Omental fat pad (tissue), 4 donors: ENCODE measurements at places on chromosomes 7 and 10.

DNA sequence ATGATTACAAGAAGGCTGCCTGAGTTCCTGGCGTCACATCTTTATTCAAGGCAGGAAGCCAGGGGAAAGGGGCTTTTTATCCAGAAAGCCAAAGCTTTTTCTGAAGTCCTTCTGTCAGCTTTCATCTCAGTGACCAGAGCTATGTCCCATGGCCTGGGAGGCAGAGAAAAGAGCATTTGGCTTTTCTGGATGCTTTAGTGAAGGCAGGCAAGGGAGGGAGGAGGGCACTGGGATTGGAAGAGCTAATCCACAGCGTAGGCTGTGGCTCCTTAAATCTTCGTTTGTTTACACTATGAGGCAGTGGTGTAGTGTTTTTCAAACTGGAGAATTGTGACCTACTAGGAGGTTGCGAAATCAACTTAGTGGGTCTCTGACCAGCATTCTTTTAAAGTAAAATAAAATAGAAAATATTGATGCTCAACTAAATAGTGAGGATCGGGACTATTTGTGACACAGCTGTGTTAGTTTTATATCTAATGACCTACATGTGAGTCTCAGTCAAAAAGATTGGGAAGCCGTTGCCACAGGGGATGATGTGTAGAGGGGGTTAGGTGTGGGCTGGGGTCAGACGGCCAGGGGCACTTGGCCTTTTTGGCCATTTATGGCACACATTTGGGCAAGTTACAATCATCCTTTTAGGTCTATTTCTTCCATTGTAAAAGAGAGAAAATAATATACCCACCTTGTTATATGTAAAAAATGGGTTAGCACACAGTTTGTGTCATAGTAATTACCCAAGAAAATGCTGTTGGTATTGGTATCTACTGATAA, 14.1 kb downstream of the CRYGN start:
- no peak for DNase-seq

GRCh38 chr10:130762491-130762890, 549.0 kb downstream of the TCERG1L start:
- DNase-seq, result no peak

- DNase-seq, result no peak
Measured at GRCh38 chr7:45585628-45586027, 11.5 kb downstream of the ADCY1 start.

DNA sequence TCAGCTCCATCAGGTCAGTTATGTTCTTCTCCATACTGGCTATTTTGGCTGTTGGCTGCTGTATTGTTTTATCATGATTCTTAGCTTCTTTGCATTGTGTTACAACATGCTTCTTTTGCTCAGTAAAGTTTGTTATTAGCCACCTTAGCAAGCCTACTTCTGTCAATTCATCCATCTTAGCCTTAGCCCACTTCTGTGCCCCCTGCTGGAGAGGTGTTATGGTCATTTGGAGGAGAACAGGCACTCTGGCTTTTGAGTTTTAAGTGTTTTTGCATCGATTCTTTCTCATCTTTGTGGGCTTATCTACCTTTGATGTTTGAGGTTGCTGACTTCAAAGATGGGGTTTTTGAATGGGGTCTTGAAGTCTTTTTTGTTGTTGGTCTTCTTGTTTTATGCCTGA, 204.6 kb upstream of the FOXP2 start:
- no peak for DNase-seq

GRCh38 chr7:144024213-144024612, 24.1 kb downstream of the OR6B1 start:
- no peak for DNase-seq

GRCh38 chr7:114941692-114942091, 19.8 kb downstream of the MDFIC start:
- DNase-seq, result no peak

GRCh38 chr10:84356928-84357327, 28.5 kb downstream of the CCSER2 start:
- no peak for DNase-seq

DNA sequence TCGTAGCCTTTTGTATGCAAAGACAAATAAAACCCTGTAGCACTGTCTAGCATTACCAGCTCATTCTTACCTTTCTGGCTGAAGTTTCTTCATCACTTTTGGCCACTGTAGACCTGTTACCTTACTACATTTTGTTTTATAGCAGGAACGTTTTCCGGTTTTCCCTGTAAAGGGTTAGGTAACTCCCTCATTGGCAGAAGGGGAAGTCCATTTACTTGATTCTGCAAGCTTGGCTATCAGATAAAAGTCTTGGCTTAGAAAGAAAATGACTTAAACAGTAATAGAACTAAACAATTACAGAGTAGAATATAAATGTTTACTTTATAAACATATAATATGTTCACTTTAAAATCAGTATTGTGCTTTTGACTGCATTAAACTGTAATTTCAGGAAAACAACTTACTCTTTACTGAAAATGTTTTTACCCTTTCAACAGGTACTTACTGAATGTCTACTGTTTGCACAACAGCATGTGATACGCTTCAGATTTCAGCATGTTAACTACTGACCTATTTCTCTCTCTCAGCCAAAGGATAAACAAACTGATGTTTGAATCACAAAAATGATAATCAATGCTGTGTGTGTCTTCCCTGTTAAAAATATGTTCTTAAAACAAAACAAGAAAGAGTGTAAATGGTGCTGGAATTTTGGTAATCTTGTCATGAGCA, 67.1 kb downstream of the OTUD1 start:
- no peak for DNase-seq

DNA sequence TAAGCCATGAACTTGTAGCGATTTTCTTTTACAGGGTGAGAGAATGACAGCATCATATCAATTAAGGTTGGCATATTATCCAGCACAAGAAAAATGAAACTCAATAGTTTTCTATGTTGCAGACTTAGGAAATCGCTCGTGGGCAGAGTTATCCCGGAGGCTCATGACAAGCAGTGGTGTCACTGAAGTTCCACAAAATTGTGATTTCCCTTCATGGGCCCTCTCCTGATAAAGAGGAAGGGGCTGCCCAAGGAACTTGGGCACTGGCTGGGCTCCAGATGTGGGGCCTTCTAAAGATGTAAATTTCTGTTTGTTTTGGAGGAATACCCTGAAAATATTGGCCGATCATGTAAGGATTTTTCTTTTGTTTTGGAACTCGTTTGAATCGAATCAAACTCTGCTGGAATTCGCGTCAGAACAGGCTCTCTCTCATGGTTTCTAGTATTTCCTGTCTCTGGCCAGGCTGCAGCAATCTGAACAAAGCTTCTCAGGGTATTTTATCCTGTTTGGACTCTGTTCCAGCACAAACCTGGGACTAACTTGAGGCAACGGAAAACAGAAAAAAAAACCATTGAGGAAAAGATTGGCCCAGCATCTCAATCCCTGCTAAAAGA, 340.6 kb upstream of the NRP1 start:
- DNase-seq, result no peak

GRCh38 chr7:70698219-70698832, 433.6 kb upstream of the GALNT17 start:
- DNase-seq, result no peak

GRCh38 chr10:124287791-124288190, 130.9 kb downstream of the OAT start:
- DNase-seq, result no peak

- DNase-seq, result no peak
Measured at GRCh38 chr10:51815723-51816122, 116.3 kb upstream of the CSTF2T start.

DNA sequence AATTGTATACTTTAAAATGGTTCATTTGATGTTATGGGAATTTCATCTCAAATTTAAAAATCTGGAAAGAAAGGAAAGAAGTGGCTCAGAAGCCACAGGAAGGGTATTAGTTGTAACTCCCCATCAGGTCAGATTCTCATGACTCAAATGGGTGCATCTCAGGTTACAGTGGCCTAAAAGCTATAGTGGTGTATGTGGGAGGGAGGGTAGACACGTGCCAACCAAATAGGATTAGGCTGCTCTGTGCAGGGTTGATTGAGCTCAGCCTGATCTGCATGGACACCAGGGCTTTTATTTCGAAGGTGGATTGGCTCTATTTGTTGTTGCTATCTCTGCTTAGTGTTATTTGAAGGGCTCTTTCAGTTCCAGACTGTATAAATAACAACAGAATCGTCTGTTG, 121.5 kb upstream of the PRR15 start:
- no peak for DNase-seq

DNA sequence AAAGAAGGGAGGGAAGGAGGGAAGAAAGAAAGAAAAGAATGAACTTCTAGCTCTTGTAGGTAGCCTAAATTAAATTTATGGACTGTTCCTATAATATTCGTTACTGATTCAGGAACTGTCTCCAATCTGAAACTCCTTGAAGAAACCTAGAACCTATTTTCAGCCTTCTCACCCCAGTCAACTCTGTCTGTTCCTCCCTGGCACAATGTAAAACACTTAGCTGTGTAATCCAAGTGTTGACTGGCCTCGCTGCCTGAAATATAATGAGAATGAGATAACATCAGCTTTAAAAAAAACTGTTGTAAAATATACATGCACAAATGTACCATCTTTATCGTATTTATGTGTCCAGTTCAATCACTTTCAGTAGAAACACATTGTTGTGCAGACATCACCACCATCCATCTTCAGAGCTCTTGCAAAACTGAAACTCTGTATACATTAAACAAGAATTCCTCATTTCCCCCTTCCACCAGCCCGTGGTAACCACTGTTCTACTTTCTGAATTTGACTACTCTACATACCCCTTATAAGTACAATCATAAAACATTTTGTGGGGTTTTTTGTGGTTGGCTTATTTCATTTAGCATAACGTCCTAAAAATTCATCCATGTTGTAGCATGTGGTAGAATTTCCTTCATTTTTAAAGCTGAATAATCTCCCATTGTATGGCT, 6.3 kb upstream of the C7orf33 start:
- no peak for DNase-seq

GRCh38 chr7:95545007-95545615, 51.2 kb downstream of the PDK4 start:
- no peak for DNase-seq

DNA sequence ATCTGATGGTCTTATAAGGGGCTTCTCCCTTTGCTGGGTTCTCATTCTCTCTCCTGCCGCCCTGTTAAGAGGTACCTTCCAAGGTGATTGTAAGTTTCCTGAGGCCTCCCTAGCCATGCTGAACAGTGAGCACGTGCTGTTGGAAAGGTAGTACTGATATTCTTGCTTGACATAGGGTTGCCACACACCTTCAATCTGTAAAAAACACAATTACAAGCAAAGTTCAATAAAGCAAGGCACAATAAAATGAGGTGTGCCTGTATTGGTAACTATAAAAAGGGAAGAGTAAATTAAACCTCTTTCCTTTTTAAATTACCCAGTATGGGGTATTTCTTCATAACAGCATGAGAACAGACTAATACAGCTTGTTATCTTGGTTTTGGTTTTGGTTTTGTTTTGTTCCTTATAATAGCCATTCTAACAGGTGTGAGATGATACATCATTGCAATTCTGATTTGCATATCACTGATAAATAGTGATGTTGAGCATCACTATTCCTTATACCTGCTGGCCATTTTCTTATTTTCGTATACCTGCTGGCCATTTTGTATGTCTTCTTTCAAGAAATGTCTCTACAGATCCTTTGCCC, 164.9 kb upstream of the TRIM24 start:
- DNase-seq, result no peak

- no peak for DNase-seq
Measured at GRCh38 chr10:70232155-70232858, 922 bp downstream of the PPA1 start.

DNA sequence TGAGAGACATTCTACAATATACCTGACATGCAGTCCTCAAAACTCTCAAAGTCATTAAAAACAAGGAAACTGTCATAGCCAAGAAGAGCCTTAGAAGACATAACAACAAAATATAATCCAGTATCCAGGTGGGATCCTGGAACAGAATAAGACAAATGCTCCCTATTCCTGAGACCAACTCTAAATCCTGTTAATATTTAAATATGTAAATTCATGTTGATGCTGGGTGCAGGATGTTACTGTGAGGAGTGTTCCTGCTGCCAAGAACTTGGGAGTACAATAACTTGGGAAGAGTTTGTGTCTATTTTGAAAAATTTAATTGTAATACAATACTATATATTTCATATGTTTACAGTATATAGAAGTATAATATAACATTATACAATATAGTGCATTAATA, 61.0 kb downstream of the FAS start:
- no peak for DNase-seq

DNA sequence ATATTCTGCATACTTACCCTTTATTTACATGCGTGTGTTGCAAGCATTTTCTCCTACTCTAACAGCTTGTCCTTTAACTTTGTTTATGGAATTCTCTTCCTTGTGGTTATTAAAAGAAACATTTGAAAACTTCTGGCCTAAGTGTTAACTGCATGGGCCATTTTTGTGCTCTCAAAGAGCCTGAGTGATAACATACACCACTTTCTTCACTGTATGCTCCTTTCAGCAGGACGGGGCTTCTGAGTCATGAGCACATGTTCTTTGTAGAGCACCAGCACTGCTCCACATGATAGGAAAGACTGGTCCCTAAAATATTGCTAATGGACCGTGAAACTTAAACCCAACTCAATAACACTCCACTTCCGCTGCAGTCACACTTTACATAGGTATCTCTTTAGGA, 1093.6 kb upstream of the GHITM start:
- no peak for DNase-seq

GRCh38 chr7:154409703-154410311, 357.6 kb downstream of the DPP6 start:
- DNase-seq, result no peak

- DNase-seq, result no peak
Measured at GRCh38 chr10:46255801-46256747, 30.7 kb upstream of the ANTXRL start.

- no peak for DNase-seq
Measured at GRCh38 chr7:123580406-123581161, 21.0 kb upstream of the ASB15 start.
